ENCODE measurements at places on chromosomes 13 and 19.

GRCh38 chr13:94712812-94713560, 641 bp upstream of the SOX21 start:
- DNase-seq: no peak

GRCh38 chr13:20337884-20338551, 105.9 kb upstream of the GJB6 start:
- no peak for DNase-seq

- no peak for DNase-seq
Measured at GRCh38 chr13:40911341-40911740, 107.8 kb downstream of the ELF1 start.

DNA sequence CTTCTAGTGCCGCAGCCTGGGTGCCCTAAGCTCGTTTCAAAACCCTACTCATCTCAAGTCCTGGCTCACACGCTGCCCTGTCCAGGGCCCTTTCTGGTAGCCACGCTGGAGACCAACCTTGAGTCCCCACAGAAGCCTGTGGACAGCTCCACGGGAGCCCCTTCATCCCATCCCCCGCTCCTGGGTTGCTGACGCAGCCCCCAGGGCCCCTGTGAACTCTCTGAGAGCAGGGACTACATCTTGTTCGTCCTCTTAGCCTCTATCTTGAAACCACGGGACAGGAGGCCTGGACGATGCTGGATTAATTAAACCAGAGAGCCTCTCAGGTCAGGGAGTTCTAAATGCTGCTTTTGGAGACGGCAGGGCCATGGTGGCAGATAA, 7.4 kb downstream of the MLLT1 start:
- DNase-seq: no peak

DNA sequence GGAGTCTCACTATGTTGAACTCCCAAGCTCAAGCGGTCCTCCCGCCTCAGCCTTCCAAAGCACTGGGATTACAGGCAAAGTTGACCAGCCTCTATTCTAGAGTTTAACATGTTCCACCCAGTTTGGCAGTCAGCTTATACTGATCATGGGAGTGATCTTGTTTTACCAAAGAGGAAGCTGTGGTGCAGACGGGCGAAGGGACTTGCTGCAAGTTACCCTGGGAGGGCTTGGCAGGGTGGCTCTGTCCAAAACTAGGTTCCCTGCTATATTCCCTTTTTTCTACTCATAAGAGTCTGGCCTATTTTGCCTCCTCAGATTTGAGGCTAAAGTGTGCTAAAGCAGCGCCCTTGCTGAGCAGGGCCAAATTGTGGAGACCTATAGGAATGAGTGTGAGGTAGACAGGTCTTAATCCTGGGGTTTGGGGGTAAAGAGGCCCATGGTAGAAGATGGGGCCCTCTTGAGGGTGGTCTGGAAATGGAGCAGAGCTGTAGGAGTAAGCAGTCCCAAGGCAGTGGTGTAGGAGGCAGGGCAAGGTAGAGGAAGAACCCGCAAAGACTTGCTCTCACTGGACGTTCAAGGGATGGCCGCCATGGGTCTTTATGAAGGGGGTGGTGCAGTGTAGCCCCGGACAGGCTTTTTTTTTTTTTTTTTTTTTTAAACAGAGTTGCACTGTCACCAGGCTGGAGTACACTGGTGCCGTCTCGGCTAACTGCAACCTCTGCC, 3.3 kb downstream of the RPS19 start:
- no peak for DNase-seq

DNA sequence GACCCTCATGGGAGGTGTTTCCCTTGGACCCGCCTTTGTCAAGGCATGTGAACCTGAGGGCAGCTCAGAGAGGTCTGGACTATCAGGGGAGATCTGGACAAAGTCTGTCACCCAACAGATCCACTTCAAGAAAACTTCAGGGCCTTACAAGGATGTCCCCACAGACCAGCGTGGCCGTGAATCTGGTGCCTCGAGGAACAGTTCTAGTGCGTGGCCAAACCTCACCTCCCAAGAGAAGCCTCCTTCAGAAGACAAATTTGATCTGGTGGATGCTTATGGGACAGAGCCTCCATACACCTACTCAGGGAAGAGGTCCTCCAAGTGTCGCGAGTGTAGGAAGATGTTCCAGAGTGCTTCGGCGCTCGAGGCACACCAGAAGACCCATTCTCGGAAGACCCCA, 11.5 kb downstream of the ZSCAN22 start:
- no peak for DNase-seq

DNA sequence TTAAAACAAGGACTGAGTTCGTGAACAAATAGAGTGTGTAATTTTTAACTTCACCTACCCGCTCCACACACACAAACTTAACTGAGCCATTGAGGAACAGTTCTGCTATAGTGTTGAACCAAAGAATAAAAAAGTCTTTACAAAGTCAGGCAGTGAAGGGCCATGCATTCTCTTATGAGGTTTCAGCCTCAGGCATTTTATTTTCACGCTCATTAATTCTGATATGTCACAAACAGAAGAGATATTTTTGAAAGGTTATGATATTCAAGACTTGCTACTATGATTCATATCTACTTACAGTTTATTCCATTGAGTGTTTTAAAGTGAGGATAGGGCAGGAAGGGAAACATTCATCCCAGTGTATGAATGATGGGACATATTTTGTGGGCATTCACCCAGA, 282.2 kb downstream of the SLITRK5 start:
- no peak for DNase-seq

- no peak for DNase-seq
Measured at GRCh38 chr19:54209058-54209810, 8.6 kb downstream of the RPS9 start.
